H4 (cell line): ENCODE measurements at places on chromosomes 7 and 10.

GRCh38 chr10:114685456-114685855 lies 27.4 kb upstream of the ABLIM1 start:
- no peak for DNase-seq

- no peak for DNase-seq
Measured at GRCh38 chr10:108515821-108516220, 1351.3 kb upstream of the SORCS1 start.

DNA sequence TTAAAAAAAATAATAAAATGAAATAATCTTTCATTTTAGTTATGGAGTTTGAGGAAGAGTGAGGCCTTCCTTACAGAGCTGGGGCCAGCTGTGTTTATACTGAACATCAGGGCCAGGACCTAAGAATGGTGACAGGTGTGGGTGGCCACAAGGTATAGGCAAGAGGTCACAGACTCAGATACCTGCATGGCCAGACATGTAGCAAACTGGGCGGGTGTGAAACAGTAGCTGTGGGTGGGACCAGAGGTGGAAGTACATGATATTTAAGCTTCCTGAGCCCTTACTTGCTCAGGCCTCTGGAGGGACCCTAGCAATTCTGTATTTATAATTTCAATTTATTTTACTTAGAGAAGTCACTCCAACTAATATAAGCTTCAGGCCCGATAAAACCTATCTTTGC lies 27.7 kb upstream of the CAMK1D start:
- no peak for DNase-seq

- DNase-seq: no peak
Measured at GRCh38 chr10:34190580-34190979, 624.5 kb downstream of the PARD3 start.

- no peak for DNase-seq
Measured at GRCh38 chr10:79063661-79064492, 4.9 kb upstream of the ZMIZ1 start.

GRCh38 chr7:14960721-14961120 lies 58.2 kb upstream of the DGKB start:
- DNase-seq: no peak

DNA sequence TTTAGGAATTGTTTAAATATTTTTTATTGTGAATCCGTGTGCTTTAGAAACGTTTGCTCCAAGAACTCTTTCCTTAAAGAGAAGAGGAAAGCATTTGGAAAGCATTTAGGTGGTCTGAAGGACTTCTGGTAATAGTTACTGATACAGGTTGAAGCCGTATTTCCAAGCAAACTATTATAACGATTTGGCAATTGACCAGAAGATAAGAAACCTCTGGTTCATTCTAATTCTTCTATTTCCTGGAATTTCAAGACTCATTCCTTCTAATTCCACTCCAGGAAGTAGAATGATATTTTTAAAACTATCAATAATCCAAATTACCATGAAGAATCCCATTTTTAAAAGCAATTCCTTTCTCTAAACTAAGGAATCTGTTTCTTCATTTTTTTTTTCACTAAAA lies 158.9 kb upstream of the AGR3 start:
- DNase-seq: no peak
